Mammary epithelial cell (primary cell): ENCODE measurements at places on chromosomes 5 and 9.

DNA sequence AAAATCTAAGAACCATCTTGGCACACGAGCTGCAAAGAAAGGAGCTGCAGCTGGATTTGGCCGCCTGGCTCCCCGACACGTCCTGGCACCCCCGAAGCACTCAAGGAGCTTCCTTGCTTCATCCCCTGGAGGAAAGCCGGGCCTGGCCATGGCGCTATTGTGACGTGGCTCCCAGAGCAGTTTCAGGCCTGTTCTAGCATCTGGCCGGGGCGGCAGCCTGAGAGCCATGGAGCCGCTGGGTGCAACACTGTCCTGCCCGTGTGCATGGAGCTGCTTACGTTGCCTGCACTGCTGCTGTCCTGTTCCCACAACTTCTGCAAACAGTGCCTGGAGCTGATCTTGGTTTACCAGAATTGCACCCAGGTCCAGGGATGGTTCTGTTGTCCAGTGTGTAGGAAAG lies 63.5 kb downstream of the PTPDC1 start:
- DNase-seq: no peak

- DNase-seq: peak; percentile 66
These were observed 269.9 kb upstream of the PAPPA start for GRCh38 chr9:115883467-115884329.

DNA sequence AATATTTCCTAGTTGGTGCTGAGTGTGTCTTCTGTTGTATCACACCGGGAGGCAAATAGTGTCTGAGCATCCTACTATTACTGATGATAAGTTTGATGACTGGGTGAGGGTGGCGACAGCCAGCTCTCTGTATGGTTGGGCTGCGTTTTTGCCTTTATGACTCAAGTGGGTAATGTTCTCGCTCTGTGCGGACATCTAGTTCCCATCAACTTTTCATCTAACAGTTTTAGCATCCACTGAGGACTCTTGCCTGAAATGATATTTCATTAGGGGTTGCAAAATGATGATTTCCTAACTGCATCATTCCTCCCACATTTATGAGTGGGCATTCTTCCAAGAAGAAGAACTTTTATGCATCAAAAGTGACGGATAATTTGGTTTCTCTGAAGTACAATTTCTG lies 26.5 kb downstream of the HMCN2 start:
- DNase-seq: no peak

DNA sequence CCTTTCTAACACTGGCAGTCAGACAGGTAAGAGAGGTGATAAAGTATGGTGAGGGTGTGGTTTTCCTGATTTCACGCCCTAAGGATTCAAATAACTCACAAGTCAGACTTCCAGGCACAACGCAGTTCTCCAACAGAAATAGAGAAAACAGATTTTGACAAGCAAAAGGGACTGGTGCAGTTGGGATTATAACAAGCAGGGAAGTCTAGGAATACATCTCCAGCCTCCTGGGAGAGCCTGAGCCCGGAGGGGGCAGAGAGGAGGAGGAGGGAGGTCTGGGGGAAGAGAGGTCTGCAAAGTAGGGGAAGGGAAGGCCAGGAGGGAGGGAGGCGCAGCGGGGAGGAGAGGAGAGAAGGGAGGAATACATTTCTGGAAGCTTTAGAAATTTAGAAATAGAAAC lies 1.6 kb downstream of the CMBL start:
- DNase-seq: no peak

GRCh38 chr5:56851258-56851941 lies 36.1 kb downstream of the MAP3K1 start:
- DNase-seq: no peak
